ENCODE measurements at places on chromosomes 6 and 20.

GRCh38 chr6:141364232-141364631, 768.5 kb upstream of the GJE1 start:
- no peak for DNase-seq

DNA sequence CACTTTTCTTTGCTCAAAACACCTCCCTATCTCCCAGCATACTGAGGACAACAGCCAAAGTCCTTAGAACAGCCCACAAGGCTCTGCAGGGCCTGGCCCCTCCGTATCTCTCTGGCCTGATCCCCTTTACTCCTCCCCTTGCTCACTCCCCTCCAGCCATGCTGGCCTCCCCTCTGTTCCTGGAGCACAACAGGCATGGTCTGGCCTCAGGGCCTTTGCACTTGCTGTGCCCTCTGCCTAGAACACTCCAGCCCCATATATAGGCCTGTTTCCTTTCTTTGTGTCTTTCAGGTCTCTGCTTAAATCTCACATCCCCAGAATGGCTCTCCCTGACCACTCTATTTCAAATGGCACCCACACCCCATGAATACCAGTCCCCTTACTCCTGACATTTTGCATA, 62.7 kb downstream of the KCNB1 start:
- no peak for DNase-seq

GRCh38 chr6:47075168-47075567, 33.0 kb upstream of the ADGRF1 start:
- DNase-seq, result no peak

GRCh38 chr20:22462975-22463914, 121.1 kb downstream of the FOXA2 start:
- no peak for DNase-seq

- no peak for DNase-seq
These were observed 136.7 kb upstream of the EXOC2 start for GRCh38 chr6:829656-830055.

GRCh38 chr6:26240157-26241032, 124.6 kb upstream of the BTN3A2 start:
- peak; percentile 81 for DNase-seq

GRCh38 chr6:117346142-117346930, 79.4 kb downstream of the ROS1 start:
- DNase-seq, result no peak

DNA sequence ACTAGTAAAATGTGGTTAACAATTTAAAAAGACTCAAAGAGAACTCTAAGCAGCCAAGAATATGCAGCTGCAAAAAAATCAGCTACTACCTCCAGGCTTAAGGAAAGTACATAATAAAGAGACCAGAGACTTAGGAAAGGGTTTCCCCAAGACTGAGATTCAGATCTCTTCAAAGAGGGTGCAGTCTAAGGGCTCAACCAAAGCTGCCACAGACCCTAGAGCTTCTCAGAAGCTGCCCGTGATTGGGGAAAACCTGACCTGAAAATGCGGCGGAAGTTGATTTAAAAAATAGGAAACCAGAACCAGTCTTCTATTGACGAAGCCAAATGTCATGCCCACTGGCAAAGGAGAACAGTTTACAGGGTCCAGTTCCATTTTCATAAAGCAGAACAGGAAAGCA, 516.8 kb upstream of the MARCKS start:
- DNase-seq, result no peak

DNA sequence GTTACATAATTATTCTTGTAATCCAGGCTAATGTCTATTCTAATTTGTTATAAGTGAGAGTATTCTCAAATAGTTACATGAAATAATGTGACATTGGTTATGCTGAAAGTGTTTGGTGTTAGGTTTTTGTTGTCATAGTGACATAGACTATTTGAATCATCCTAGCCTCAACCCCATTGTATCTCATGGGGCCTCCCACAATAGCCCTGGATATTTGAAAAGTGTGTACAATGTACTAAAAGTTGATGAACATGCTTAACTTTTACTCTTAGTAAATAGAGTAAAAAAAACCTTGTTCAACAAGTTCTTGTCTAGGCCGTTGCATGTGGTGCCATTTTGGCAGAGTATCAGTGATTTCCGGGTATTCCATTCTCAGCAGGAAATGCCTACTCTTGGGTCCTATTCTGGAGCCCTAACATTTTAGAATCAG, 83.0 kb downstream of the RTN4IP1 start:
- no peak for DNase-seq

- DNase-seq, result peak; percentile 7
These were observed 39.6 kb downstream of the PLCG1 start for GRCh38 chr20:41176711-41177552.

GRCh38 chr6:156427345-156427744, 349.8 kb upstream of the ARID1B start:
- DNase-seq, result no peak

- DNase-seq, result no peak
These were observed 53.0 kb downstream of the TNFAIP3 start for GRCh38 chr6:137919837-137920730.

DNA sequence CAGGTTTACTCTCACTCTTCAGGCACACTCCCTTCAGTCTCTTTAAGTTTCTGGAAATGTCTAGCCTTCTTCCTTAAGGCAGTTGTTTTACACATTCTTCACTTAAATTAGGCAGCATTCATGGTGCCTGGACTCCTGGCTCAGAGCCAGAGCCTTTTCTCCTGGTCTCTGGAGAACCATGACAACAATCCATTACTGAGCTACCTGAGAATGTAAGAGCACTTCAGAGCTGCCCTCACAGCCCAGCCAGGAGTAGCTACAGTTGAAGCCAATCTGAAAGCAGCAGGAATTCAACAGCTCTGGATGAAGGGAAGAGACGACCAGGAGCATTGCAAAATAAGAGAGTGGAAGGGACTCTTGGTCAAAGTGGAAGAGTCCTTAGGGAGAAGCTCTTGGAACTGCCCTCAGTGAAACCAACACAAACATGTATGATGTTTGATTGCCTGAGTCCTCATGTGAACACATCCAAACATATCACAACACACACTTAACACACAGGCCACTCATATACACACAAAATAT, 416.8 kb upstream of the SPTLC3 start:
- no peak for DNase-seq

GRCh38 chr6:73076211-73076954, 148.9 kb downstream of the KHDC1L start:
- no peak for DNase-seq

- DNase-seq, result no peak
These were observed 99.5 kb upstream of the FOXC1 start for GRCh38 chr6:1510239-1510638.

- no peak for DNase-seq
These were observed 56.7 kb downstream of the FILIP1 start for GRCh38 chr6:75436869-75437268.

- DNase-seq, result no peak
These were observed 5.6 kb upstream of the CEP85L start for GRCh38 chr6:118656847-118657451.

DNA sequence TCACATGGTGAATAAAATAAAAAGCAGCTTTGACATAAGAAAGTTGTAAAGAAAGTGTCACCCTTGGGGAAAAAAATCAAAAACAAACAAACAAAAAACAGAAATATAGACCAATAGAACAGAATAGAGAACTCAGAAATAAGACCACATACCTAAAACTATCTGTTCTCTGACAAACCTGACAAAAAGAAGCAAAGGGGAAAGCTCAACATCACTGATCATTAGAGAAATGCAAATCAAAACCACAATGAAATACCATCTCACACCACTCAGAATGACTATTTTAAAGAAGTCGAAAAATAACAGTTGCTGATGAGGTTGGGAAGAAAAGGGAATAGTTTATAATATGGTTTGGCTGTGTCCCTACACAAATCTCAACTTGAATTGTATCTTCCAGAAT, 159.1 kb downstream of the TINAG start:
- DNase-seq, result no peak

GRCh38 chr6:90286884-90287488, 9.7 kb downstream of the BACH2 start:
- DNase-seq, result peak; percentile 91

DNA sequence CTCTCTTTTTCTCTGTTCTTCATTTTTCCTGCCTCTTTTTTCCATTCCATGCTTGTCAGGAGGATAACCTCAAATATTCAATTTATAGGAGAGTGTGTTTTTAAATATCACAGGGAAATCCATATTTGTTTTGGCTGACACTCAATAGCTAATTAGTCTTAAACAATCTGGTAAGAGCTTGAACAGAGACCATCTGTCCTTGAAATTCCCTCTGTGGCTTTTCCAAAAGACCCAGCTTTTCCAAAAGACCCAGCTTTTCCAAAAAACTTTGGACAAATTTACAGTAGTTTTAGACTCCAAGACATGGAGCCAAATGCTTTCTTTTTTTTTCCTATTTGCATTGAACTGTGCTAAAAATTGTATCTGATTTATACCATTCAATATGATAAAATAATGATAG, 127.4 kb upstream of the FAM83B start:
- no peak for DNase-seq

- DNase-seq, result no peak
These were observed 137.3 kb downstream of the SULF2 start for GRCh38 chr20:47647994-47648393.

DNA sequence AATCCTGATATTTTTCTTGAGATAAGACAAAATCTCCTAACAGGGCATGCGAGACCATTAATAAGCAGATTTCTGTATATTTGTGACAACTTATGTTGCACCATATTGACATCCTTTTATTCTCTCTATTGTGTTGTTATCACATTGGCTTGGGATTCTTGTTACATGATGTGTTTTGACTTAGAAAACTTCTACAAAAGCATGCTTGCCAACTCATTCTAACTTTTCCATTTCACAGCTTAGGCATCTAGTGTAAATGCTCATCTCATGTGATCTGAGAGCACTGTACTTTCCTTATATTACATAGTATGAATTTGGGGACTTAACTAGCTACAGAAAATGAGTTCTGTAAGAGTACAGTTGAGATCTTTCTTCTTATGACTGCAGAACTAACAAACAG, 1040.7 kb upstream of the ADGRB3 start:
- no peak for DNase-seq

GRCh38 chr20:54114109-54114508, 43.7 kb upstream of the BCAS1 start:
- DNase-seq, result no peak

DNA sequence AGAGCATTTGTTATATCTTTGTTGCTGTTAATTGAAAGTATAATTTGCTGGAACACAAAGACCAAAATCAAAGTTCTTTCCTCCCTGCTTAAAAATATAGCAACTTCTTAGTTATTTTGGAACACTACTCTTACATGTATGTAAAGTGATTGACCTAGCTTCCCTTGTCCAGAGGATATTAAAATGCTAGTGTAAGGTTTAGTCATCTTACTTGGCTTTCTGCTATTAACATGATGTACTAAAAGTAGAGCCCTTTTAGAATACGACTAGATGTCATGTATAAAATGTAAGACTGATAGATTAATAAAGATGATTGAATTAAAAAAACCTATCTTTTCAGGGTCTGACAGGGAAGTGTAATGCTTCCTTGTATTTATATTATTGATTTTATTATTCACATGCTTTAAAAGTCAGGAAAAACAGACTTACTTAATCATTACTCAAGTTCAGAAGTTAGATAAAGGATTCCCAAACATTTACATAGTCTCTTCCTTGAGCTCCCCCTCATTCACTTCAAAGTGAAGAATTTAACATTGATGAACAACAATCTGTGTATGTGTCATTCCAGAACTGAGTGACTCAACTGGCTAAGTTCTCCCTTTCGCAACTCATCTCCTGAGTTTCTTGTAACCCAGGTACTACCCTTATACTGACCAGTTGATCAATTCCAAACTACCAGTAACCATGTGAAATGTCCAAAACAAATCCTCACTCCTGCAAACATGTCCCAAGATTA, 50.9 kb downstream of the BTBD9 start:
- no peak for DNase-seq

GRCh38 chr6:151349651-151350270, 41.6 kb downstream of the ZBTB2 start:
- DNase-seq, result no peak

DNA sequence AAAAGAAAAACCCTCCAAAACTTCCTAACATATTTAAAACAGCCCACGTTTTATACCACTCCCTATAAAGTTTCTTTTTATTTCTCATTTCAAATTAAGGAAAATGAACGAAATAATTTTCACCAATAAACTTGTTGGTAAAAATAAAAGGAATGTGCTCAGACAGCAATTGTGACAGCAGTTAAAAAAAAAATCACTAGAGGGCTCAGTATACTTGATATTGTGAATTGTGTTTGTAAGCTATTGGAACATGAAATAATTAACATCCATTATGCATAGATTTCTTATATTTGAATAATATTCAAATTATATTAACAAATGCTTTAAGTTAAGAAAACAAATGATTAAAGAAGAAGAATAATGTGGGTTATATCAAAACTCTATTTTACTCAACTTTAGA, 105.5 kb downstream of the ASCC3 start:
- DNase-seq, result no peak

GRCh38 chr6:111230351-111231089, 143.2 kb downstream of the SLC16A10 start:
- no peak for DNase-seq

DNA sequence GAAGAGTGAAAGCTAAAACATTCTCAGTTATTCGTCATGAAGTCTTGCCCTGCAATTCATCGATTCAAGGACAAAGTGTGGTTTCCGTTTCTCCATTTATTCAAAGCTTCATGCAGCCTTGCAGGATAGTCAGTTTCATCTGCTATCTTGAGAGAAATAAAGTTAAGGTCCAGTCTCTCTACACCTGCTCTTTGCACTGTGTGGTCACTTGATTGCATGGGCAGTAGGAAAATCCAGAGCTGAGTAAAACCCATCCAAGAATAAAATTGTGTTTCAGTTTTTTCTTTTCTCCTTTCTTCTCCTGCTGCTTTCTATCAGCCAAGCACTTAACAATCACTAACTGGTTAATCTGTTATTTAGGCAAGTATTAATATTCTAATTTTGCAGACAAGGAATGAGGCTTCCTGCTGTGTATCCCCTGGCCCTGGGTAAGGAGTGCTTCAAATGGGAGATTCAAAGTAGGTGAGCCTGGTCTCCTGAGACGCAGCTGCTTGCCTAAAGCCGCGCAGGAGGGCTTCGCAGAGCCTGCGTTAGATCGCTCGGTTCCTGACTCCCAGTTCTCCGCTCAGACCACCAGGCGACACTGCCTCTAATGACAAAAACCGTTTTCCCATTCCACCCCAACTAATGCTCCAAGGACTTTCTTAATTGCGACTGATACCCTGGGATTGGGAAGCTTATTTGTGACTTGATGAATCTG, 808.3 kb downstream of the TFAP2A start:
- peak; percentile 58 for DNase-seq

DNA sequence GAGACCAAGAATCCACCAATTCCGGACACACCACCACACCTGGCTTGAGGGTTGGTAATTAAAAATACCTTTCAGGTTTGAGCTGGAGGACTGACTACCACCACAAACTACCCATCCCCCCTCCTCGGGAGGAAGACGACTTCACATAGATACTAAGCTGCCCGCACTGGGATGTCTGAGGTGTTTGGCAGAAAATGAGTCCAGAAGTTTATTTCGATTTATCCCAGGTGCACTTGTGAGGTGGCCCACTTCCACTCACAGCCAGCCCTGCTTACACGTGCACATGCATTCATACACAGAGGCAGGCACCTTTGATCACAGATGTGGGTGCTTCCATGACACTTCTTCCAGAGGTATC, 187.1 kb downstream of the ID4 start:
- no peak for DNase-seq
